ENCODE measurements at places on chromosomes 2 and 18. TPM values are rescaled to one million over a fixed set of nuclear protein-coding genes. Genes with fewer than 3 reads are reported as not detected.

DNA sequence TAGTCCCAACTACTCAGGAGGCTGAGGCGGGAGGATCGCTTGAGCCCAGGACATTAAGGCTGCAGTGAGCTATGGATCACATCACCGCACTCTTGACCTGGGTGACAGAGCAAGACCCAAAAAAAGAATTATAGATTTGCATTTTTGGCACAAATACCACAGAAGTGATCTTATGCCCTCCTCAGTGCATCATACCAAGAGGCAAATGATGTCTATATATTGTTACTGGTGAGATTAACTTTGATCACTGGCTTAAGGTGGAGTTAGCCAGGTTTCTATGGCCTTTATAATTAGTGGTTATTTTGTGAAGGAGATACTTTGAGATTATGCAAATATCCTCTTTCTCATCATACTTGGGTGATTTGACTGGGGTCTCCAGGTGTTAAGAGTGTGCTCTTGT, 22.1 kb upstream of the CATIP start:
- DNase-seq = no peak

DNA sequence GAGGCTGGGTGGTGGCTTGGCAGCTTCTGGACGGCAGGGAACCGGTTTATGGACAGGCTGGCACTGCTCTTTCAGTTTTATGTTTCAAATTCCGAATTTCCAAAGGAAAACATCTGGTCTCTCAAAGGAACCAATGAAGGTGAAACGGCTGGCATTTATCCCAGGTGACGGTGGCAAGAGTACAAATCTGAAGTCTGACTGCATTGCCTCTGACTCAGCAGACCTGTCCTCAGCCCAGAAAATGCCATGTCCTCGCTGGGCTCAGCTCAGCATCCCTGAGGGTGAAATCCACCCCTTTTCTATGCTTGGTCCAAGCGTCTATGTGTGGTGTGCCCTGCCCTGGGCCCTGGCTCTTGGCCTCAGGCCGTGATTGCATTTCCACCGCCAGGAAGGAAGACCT, 38.1 kb downstream of the NAPG start:
- no peak for DNase-seq

- no peak for DNase-seq
These were observed 96.6 kb upstream of the GPR45 start for GRCh38 chr2:105144941-105145300.

- DNase-seq = no peak
These were observed 1404.9 kb upstream of the SLC39A10 start for GRCh38 chr2:194252127-194252526.

- no peak for DNase-seq
These were observed 118.5 kb downstream of the BAZ2B start for GRCh38 chr2:159497847-159498246.

DNA sequence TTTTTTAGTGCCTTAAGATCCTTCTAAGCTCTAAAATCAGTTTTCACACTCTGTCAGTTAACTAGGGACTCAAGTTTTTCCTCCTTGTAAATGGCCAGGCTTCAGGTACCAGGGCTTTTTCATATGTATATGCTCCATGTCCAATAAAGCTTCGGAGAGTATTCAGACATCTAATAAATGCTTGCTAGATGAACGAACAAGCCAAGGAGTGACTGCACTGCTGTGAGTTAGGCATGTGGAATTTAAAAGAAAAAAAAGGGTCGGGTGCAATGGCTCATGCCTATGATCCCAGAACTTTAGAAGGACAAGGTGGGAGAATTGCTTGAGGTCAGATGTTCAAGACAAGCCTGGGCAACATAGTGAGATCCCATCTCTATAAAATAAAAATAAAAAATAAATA, 81.9 kb downstream of the CDH2 start:
- DNase-seq = no peak

DNA sequence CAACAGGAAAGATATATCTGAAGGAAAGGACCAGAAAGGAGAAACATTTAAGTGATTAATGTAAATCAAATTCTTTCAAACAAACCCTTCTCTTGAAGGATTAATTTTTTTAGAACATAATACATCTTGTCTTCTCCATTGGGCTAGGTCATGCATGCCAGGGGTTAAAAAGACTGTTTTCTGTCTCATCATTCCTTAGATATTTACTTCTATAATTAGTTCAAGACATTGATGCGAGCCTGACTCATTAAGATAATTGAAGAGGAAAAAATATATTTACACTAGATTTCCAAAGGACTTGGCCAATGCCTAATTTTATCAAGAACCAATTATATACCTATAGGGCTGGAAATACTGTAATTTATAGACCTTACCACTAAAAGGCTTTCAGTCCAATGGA, 166.6 kb upstream of the SETBP1 start:
- DNase-seq = no peak

- DNase-seq = no peak
These were observed 95.5 kb upstream of the TTC27 start for GRCh38 chr2:32532341-32532740.

DNA sequence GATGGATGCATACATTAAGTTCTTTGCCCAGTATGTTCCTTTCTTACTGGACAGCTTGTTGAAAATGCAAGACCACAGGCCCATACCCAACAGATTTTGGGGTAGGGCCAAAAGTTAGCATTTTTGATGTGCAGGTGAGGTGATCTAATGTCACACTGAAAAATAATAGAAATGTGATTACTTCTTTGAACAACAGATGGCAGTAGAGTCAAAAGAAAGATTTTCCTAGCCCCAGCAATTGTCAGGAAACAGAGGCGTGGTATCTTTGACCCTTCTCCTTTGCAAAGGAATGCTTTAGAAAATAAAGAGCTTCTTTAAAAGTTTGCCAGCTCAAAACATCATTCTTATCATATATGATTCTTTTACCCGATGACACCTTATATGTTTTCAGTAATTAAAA, 343.6 kb upstream of the SYT4 start:
- DNase-seq = peak; percentile 5

- DNase-seq = no peak
These were observed 60.2 kb upstream of the SPP2 start for GRCh38 chr2:233990261-233990798.

DNA sequence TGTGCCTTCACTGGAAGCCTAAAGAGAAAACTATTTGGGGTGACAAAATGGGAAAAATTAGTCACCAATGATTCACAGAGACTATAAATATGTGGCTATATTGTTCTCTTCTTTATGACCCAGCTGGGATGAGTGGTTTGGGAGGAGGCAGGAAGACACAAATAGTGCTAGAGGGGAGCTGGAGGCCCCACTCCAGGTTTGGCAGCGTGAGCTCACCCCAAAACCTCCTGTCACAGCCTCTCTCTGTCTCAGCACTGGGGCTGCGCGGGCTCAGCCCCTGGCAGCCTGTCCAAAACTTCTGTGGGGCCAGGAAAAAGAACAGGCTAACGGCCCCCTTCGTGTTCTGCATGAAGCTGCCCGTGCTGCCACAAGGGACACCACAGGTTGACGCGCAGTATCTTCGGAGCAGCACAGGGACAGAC, 73.2 kb upstream of the LCLAT1 start:
- no peak for DNase-seq

APCDD1 gene
- 0.12 TPM for total RNA-seq

TTN gene
- 0.41 TPM for total RNA-seq

SFTPB gene
- not detected for total RNA-seq

COL6A3 gene
- total RNA-seq = 244 TPM

LRRTM1 gene
- total RNA-seq = not detected

GPR75 gene
- 2.9 TPM for total RNA-seq

HRH4 gene
- total RNA-seq = not detected

TGFA gene
- total RNA-seq = 0.93 TPM

GPR35 gene
- total RNA-seq = 0.24 TPM

MXD1 gene
- total RNA-seq = 4.8 TPM

ASAP2 gene
- total RNA-seq = 71.6 TPM

Measured in glomerular endothelial cell (primary cell).